ENCODE measurements at places on chromosomes 7 and 10. TPM values are rescaled to one million over a fixed set of nuclear protein-coding genes. Genes with fewer than 3 reads are reported as not detected.

Gene COL13A1
- not detected for total RNA-seq

Gene FAM25A
- total RNA-seq = not detected

Gene SRRM3
- not detected for total RNA-seq

GRCh38 chr10:86345859-86346798 lies 20.5 kb downstream of the GRID1 start:
- DNase-seq = no peak
- no peak overlapping the region for H3K27ac ChIP-seq
- no peaks in the 10 kb centered on the region for H3K27me3 ChIP-seq
- H3K36me3 ChIP-seq = no peaks in the 10 kb centered on the region
- H3K4me1 ChIP-seq = no peaks in the 10 kb centered on the region

GRCh38 chr10:113476191-113476590 lies 76.7 kb upstream of the HABP2 start:
- no peaks in the 10 kb centered on the region for H3K36me3 ChIP-seq
- no peak overlapping the region for H3K27ac ChIP-seq
- no peak overlapping the region for H3K4me3 ChIP-seq
- DNase-seq = no peak
- H3K27me3 ChIP-seq = no peaks in the 10 kb centered on the region

DNA sequence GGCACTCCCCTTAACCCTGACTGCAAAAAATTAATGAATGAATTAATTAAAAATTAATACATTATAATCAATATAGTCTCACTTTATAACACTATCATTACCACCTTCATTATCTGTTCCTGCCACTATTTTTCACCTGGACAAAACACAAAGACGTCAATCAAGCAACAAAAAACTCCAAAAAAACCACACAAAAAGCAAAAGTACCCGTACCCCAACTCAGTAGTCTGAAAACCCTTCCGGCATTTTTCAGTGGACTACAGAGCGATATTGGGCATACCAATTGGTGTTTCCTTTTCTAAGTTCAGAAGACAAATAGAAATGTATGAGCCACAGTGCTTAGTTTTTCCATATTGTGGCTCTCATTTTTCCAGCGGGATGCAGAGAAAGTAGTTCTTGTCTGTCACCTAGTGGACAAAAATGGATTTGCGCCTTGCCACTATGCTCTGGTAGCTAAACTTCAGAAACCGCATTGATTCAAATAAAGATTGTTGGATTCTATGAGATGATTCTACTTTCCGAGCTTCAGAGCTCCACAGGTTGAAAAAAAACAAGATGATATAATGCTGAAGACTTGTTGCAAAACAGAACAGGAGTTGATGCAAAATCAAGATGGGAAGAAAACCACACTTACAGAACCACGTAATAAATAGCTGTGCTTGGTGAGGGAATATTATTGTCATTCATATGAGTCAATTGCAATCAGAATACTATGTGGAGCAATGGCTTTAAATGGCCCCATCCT lies 50.6 kb upstream of the ITGB1 start:
- H3K4me3 ChIP-seq = peak overlapping the region; percentile 35
- no peak overlapping the region for H3K27ac ChIP-seq
- no peaks in the 10 kb centered on the region for H3K27me3 ChIP-seq
- H3K4me1 ChIP-seq = peaks cover 44% of the 10 kb centered on the region
- DNase-seq = peak; percentile 91
- H3K36me3 ChIP-seq = no peaks in the 10 kb centered on the region

- H3K4me3 ChIP-seq = no peak overlapping the region
- no peak for DNase-seq
- H3K27me3 ChIP-seq = no peaks in the 10 kb centered on the region
- no peaks in the 10 kb centered on the region for H3K36me3 ChIP-seq
- no peaks in the 10 kb centered on the region for H3K4me1 ChIP-seq
Observed at GRCh38 chr10:119348516-119349240, 141.3 kb downstream of the GRK5 start.

- peak overlapping the region; percentile 70 for H3K27ac ChIP-seq
- peaks cover 3% of the 10 kb centered on the region for H3K36me3 ChIP-seq
- H3K4me3 ChIP-seq = no peak overlapping the region
- peak; percentile 82 for DNase-seq
Observed at GRCh38 chr7:44638611-44639557, 32.5 kb downstream of the OGDH start.

DNA sequence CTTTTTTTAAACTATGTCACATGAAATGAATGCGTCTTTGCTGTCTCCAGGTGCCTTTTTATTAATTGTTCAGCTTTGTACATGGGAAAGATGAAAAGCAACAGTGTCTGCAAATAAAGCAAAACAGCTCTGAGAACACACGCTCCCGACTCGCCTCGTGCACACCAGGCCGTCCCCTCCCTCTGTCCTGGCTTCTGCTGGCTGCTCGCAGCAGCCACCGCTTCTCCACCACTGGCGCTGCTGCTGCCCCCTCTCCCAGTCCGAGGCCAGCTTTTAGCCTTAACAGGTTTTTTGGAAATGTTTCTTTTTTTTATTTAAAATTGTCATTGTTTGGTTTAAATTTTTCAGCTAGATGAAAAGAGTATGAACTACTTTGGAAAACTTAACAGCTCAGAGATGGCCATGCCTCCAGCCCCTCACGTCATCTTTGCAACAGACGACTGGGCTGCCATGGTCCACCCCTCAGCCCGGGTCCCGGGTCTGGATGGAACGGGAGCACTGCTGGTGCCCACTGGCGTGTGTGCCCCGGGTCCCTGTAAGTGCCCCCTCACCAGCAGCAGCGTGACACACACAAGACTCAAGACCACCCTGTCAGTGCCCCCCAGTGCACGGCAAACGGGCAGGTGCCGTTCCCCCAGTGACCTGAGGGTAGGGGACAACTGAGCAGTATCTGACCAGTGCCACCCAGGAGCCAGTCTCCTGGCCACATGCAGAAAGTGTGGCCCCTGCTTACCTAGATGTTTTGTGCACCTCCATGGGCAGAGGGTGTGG lies 415.6 kb upstream of the FOXK1 start:
- H3K27me3 ChIP-seq = no peaks in the 10 kb centered on the region
- H3K4me3 ChIP-seq = no peak overlapping the region
- H3K27ac ChIP-seq = no peak overlapping the region

Data from Karpas-422 (cell line).